ENCODE measurements at places on chromosomes 16 and 17.

- no peak for DNase-seq
These were observed 726 bp upstream of the C1QTNF1 start for GRCh38 chr17:79023180-79023705.

- no peak for DNase-seq
These were observed 1156.7 kb upstream of the CDH8 start for GRCh38 chr16:63192980-63193379.

DNA sequence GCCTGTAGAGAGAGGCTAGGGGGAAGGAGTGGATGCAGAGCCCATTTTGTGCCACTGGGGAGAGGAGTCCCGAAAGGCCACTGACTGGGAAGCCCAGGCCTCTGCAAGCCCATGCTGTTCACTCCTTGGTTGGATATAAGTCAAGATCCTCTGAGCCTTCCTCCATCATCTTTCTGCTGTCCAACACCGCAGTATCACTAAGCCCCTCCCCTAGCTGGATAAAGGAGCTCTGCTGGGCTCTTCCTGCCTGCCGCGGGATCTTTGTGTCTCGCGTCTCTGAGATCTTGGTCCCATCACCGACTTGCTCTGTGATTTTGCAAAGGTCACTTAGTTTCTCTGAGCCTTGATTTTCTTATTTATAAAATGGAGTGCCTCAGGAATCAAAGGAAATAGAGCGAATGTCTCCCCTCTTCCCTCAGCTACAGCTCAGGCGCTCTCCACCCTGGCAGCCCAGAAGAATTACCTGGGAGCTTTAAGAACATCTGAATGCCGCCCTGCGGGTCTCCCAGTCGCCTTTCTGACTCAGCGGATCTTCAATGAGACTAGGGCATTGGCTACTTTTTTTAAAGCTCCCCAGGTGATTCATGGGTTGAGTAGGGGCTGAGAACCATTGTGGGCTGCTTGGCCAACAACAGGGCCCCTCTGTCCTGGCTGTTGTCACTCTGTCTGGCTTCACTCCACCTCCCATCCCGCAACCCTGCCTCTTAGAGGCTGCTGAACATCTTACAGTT is 25.2 kb upstream of the TMEM220 start:
- no peak for DNase-seq

DNA sequence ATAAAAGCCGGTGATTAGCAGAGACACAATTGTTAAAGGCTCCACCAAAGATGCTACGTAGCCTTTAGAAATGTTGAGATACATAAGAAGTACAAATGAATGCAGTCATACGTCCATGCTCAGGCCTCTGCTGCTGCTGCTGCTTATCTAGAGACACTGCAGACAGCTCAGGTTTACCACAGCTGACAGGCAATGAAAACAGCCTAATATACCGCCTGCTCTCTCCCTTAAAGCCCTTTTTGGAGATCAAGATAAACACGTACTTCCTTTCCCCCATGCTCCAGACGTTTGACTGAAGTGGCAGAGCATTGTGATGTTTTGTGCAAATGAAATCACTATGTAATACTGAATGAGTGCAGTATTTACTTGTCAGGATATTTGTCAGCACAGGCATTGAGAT is 185.3 kb downstream of the AATF start:
- DNase-seq, result no peak

DNA sequence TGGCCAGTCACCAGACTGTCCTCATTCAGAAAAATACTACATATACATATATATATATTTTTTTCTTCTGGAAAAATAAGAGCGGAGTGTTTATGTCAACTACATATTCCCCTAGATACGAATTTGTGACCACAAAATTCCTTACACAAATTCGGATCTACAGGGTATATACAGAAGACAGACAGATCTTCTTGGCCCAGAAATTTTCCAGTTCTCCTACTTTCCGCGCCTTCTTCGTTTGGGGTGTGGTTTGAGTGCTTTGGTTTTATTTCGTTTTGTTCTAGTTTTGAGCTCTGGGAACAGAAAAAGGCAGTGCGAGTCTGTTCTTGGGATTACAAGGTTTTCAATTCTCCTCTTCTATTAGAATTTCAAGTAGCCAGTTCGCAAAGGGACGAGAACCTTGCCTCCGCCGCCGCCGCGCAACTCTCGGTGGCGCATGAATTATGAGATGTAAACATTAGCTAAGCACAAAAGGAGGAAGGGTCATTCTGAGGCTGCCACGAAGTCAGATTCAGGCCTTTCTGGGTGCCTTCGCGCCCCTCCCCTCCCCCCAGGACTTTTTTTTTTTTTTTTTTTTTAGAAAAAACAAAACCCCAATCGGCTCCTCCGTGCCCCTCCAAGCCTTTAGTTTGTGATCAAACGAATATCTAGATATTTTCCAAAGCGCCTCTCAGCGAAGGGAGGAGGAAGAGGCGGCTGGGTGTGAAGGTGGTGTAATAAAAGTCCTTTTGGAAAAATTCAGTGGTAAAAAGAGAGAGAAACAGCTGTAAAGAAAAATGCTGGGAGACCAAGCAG is 1.8 kb upstream of the HOXB4 start:
- DNase-seq, result no peak

DNA sequence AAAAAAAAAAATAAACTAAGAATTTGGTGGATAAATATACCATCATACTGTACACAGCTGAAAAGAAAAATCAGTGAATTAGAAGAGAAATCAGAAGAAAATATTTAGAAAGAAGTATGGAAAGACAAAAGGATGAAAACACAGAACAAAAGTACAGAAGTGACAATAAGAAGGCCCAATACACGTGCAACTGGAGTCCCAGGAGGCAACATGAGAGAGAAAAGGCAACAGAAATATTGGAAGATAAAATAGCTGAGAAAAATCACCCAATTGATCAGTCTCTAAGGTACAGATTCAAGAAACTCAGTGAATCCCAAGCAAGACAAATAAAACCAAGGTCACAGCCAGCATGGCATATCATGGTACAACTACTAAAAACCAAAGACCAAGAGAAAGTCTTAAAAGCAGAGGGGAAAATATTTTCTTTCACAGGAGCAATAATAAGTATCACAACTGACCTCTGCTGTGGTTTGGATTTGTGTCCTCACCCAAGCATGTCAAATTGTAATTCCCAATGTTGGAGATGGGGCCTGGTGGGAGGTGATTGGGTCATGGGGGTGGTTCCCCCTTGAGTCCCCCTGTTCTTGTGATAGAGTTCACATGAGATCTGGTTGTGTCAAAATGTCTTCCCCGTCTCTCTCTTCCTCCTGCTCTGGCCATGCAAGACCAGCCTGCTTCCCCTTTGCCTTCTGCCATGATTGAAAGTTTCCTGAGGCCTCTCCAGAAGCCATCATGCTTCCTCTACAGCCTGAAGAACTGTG is 20.2 kb upstream of the ENGASE start:
- no peak for DNase-seq
